ENCODE measurements at places on chromosomes 11 and 22. TPM values are rescaled to one million over a fixed set of nuclear protein-coding genes. Genes with fewer than 3 reads are reported as not detected.

The MADD gene
- 33.5 TPM for polyA plus RNA-seq

DNA sequence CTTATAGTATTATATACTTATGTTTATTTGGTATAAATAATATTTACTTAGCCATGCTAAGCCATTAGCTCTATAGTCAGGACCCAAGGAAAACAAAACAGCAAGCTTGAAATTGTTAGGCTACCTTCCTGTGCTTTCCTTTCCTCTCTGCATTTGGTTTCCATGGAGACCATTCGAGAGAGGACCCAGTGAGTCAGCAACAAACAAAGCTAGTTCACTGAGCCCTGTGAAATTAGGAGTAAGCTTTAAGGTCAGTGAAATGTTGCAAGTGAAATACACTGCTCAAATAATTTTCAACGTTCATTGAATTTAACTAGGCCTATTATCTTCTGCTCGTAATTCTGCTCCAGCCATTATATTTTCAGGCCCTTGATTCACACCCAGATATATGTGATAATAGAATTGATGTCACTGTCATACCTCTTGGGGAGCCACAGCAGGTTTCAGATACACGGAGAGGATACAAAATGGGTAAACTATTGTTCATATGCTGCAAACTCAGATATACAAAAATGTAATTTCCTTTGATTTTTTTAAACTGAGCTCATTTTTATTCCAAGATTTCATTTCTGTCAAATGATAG lies 9.1 kb upstream of the OR10D3 start:
- no peak overlapping the region for H3K4me3 ChIP-seq
- H3K4me1 ChIP-seq = no peaks in the 10 kb centered on the region
- peak overlapping the region; percentile 9 for H3K27ac ChIP-seq
- H3K27me3 ChIP-seq = no peaks in the 10 kb centered on the region
- DNase-seq = peak; percentile 67
- H3K36me3 ChIP-seq = no peaks in the 10 kb centered on the region

DNA sequence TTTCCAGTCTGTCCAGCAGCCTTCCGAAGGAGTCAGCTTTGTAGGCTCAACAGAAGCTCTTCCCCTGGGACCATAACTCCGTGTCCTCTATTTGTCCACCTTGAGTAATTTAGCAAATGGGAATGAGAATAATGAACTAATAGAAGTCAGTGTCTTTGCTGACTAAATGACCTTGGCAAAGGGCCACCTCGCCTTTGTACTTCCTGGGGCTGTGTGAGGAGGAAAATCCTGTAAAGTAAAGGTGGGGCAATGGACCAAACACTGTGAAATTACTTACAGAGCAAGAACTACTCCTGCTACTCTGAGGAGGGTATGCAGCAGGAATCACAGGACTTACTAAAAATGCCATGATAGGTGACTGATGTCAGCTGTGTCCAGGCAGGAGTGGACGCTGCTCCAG lies 36.2 kb upstream of the CSNK2A3 start:
- H3K27me3 ChIP-seq = peaks cover 2% of the 10 kb centered on the region
- H3K4me3 ChIP-seq = no peak overlapping the region

GRCh38 chr11:130555251-130555841 lies 106.9 kb downstream of the ADAMTS15 start:
- no peak for DNase-seq
- no peaks in the 10 kb centered on the region for H3K36me3 ChIP-seq
- no peak overlapping the region for H3K4me3 ChIP-seq
- H3K4me1 ChIP-seq = peaks cover 9% of the 10 kb centered on the region

GRCh38 chr11:125569915-125570621 lies 791 bp downstream of the EI24 start:
- peaks cover 11% of the 10 kb centered on the region for H3K4me1 ChIP-seq
- no peaks in the 10 kb centered on the region for H3K27me3 ChIP-seq
- H3K27ac ChIP-seq = peak overlapping the region; percentile 74

The PRMT3 gene
- 11.0 TPM for polyA plus RNA-seq

GRCh38 chr22:42364604-42365110 lies 67.5 kb downstream of the NFAM1 start:
- H3K36me3 ChIP-seq = no peaks in the 10 kb centered on the region
- H3K4me3 ChIP-seq = no peak overlapping the region
- H3K27me3 ChIP-seq = peaks cover 73% of the 10 kb centered on the region
- H3K27ac ChIP-seq = peak overlapping the region; percentile 80

DNA sequence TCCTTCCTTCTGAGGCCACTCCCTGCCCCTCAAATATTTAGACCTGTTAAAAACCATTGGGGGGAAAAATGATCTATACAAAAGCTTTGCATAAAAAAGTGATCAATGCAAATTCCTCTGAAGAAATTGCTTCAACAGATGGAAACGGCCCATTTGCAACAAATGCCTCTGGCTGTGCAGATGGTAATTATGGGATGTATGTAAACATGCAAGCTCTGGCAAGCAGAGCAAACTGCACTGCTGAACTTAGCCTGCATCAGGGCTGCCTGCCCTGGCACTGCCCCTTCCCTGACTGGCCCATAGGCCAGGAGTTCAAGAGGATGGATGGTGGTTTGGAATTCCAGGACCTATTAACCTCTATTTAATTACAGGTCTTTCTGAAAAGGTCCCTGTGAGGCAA lies 388.7 kb downstream of the MIAT start:
- H3K36me3 ChIP-seq = no peaks in the 10 kb centered on the region
- no peaks in the 10 kb centered on the region for H3K4me1 ChIP-seq
- DNase-seq = no peak
- H3K27ac ChIP-seq = no peak overlapping the region

DNA sequence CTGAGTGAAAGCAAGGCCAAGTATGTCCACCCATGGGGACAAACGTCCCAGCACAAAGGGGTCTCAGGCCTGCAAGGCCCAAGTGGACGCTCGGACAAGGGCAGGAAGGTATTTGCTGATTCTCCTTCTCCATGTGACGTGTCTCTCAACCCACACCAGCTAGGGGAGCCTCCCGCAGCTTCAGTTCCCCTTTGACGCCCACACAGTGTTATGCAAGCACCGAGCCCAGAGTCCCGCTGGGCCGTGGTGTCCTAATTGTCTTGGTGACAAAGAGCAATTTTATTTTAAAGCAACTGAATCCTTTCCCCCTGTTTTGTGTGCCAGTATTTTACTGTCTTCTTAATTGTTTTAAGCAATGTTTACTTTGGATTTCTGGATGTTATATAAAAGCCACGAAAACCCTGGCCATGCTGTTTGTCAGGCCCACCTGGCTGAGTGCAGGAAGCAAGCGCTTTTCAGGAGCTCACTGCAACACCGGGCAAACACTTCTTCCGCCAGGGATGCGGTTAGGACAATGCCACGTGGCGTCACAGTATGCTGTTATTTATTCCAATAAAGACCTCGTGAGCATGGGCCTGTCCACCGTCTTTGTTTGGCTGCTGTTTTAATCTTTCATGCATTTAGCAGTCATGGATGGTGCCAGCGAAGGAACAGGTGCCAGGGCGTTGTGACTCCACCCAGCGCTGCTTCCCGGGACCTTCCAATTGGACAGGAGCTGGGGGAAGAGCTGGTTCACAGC lies 8.2 kb upstream of the PARVG start:
- H3K36me3 ChIP-seq = no peaks in the 10 kb centered on the region
- peak; percentile 56 for DNase-seq
- peaks cover 12% of the 10 kb centered on the region for H3K4me1 ChIP-seq
- no peak overlapping the region for H3K27ac ChIP-seq

DNA sequence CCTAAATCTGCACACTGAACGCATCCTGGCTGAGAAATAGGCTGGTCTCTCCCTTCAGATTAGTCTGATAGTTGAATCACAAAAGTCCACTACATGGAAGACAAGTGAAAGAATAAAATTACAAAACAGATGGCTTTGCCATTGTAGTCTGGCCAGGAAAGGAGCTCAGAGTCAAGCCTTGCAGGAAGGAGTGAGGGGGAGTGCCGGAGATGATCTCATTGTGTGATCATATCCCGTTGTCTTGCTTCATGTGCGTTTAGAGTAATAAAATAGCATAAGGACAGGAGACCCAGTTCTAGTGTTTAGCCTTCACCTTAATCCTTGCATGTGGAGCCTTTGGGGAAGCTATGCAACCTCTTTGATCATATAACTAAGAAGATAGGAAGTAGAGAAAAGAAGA lies 666.7 kb upstream of the RAG2 start:
- H3K27ac ChIP-seq = no peak overlapping the region
- DNase-seq = peak; percentile 46
- no peaks in the 10 kb centered on the region for H3K27me3 ChIP-seq

DNA sequence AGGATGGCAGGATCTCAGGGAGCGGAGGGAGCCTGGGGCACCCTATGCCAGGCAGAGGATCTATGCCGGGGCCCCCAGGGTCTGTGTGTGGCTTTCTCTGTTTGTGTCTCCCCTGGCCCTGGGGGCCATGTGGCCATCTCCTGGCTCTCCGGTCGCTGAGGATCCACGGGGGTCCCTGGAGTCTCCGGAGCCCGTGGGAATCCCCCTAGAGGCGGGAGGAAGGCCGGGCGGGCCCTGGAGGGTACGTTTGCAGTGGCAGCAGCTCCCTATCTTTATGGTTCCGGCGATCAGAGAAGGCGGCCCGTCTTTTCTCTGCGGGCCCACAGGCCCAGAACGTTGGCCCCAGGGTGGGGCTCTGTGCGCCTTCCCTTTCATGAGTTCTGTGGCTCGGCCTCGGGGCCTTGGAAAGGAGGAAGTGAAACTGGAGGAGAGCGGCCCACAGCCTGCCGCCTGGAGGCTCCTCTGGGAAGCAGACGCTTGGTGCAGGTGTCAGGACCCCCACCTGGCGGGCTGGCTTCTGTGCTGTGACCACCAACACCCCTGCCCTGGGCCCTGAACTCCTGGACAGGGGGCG lies 82.1 kb downstream of the KCNQ1 start:
- H3K4me1 ChIP-seq = peaks cover 11% of the 10 kb centered on the region
- H3K36me3 ChIP-seq = no peaks in the 10 kb centered on the region
- H3K27ac ChIP-seq = no peak overlapping the region
- peaks cover 8% of the 10 kb centered on the region for H3K27me3 ChIP-seq
- DNase-seq = peak; percentile 67

DNA sequence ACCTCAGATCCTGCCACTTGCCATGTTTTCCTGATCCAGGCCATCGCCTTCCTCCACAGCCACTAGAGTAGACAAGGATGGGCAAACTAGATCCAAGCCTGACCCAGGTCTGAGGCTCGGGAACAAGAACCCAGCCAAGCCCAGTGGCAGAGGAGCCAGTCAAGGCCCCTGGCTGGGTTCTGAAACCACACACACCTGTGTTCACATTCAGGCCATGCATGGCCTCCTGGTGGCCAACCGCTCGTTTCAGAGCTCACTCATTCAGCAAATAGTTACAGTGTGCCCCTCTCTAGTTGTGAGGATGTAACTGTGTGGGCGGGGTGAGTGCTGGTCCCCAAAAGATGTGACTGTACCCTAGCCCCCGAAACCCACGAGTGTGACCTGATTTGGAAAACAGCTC lies 337.6 kb downstream of the CTTN start:
- no peak for DNase-seq
- H3K27ac ChIP-seq = no peak overlapping the region
- peaks cover 2% of the 10 kb centered on the region for H3K27me3 ChIP-seq
- H3K4me1 ChIP-seq = peaks cover 4% of the 10 kb centered on the region

- no peak for DNase-seq
- peaks cover 11% of the 10 kb centered on the region for H3K4me1 ChIP-seq
- no peaks in the 10 kb centered on the region for H3K36me3 ChIP-seq
- no peak overlapping the region for H3K27ac ChIP-seq
Measured at GRCh38 chr11:88179141-88179540, 3.9 kb upstream of the RAB38 start.

- no peaks in the 10 kb centered on the region for H3K27me3 ChIP-seq
- H3K27ac ChIP-seq = no peak overlapping the region
- H3K4me3 ChIP-seq = peak overlapping the region; percentile 51
- DNase-seq = no peak
- H3K4me1 ChIP-seq = peaks cover 44% of the 10 kb centered on the region
Measured at GRCh38 chr11:64357904-64358535, 942 bp upstream of the RPS6KA4 start.

GRCh38 chr11:130202818-130203689 lies 43.5 kb downstream of the ST14 start:
- H3K27me3 ChIP-seq = no peaks in the 10 kb centered on the region
- no peak for DNase-seq
- H3K36me3 ChIP-seq = no peaks in the 10 kb centered on the region
- no peaks in the 10 kb centered on the region for H3K4me1 ChIP-seq
- H3K27ac ChIP-seq = no peak overlapping the region

GRCh38 chr11:73393011-73393380 lies 16.8 kb downstream of the RELT start:
- H3K27ac ChIP-seq = no peak overlapping the region
- H3K36me3 ChIP-seq = peaks cover 11% of the 10 kb centered on the region
- DNase-seq = no peak
- no peaks in the 10 kb centered on the region for H3K27me3 ChIP-seq

DNA sequence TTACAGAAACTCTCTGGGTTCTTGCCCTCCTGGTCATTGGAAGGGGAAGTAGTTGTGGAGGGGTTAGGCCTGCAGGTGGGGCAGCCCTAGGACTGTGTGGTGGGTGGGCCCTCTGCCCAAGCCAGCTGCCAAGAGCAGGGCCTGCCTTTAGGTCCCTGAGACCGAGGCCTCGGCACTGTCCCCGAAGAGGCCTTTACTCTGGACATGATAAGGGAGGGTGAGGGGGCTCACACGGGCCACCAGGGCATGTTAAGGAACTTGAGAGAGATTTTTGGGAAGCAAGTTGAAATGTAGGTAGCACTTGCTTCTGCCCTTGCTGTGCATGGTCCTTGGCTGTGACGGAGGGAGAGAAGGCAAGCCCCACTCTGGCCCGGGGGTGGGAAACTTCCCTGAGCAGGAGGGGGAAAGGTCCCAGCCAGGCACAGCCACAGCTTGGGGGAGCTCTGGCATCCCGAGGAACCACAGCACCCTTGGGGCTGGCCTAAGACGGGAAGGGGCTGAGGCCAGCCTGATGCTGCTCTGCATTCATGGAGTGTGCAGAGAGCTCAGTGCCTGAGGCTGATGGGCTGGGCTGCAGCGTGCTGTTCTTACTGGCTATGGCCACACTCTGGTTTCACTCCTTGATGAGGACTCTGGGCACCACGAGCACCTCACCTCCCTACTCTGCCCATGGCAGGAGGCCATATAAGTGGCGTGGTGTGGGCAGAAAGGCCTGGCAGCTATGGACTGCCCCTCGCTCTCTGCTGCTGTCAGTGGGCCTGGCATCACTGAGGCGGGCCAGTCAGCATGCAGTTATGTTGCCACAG lies 7.8 kb upstream of the RANBP1 start:
- peaks cover 91% of the 10 kb centered on the region for H3K36me3 ChIP-seq
- peaks cover 29% of the 10 kb centered on the region for H3K4me1 ChIP-seq
- no peak for DNase-seq
- H3K4me3 ChIP-seq = no peak overlapping the region

DNA sequence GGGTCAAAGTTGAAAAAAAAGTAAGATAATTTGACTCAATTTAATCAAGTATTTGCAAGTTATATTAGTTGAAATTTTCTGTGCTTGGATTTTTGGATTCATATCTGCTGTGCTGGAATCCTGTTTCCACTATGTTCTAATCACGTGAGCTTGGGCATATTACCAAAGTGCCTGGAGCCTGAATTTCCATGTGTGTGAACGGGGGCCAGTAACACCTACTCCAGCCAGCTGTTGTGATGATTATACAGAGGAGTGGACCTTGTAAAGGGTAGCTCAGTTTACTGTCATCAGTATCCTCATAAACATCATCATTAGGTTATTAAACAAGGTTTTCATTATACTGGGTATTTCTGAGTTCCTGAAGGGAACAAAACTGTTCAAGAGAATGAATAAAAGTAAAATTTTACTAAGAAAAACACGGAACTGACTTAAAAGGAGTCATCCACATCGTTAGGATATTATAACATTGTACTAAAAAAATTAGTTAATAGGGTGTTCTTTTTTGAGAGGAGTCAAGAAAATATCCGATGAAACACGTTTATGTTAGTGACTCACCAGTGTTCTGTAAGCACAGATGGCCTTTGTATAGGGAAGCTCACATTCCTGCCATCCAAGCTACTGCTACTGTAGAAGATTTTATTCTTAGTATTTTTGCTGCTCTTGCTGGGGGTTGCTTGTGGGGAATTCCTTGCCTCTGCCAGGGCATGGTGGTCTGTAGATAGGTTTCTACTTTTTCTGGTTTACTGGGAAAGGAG lies 144.1 kb downstream of the ARHGAP42 start:
- H3K36me3 ChIP-seq = no peaks in the 10 kb centered on the region
- no peaks in the 10 kb centered on the region for H3K27me3 ChIP-seq
- DNase-seq = peak; percentile 84
- H3K4me3 ChIP-seq = no peak overlapping the region
